Activated CD8-positive, alpha-beta memory T cell treated with anti-CD3 and anti-CD28 coated beads, Interleukin-2, amount 10 ng/mL, durations not matched to agents 7 days and 5 days (primary cell): ENCODE measurements at places on chromosomes 7 and 10.
A peak's percentile ranks its signal among the peaks of the same experiment; 100 is the strongest.

DNA sequence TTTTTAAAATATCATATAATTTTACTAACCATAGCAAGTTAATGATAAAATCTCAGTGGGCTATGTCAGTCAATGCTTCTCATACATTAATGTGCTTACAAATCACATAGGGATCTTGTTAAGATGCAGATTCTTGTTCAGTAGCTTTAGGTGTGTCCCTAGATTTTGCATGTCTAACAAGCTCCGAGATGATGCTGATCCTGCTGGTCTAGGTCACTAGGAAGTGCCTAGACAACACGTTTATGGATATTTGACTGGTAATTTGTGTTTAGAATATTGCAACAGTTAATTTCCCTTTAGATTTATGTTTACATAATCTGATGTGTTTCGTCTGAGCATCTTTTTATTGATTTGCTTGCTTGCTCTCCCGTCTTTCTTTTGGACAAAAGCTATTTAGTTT is 12.7 kb downstream of the AHR start:
- H3K4me3 ChIP-seq, result no peak overlapping the region
- peaks cover 7% of the 10 kb centered on the region for H3K4me1 ChIP-seq
- H3K27me3 ChIP-seq, result no peaks in the 10 kb centered on the region
- no peak overlapping the region for H3K27ac ChIP-seq

GRCh38 chr10:13681095-13681494 is 94.3 kb downstream of the PRPF18 start:
- H3K27me3 ChIP-seq, result peaks cover 13% of the 10 kb centered on the region
- H3K27ac ChIP-seq, result no peak overlapping the region
- no peaks in the 10 kb centered on the region for H3K36me3 ChIP-seq
- H3K4me3 ChIP-seq, result no peak overlapping the region
- no peaks in the 10 kb centered on the region for H3K4me1 ChIP-seq
- DNase-seq, result no peak

DNA sequence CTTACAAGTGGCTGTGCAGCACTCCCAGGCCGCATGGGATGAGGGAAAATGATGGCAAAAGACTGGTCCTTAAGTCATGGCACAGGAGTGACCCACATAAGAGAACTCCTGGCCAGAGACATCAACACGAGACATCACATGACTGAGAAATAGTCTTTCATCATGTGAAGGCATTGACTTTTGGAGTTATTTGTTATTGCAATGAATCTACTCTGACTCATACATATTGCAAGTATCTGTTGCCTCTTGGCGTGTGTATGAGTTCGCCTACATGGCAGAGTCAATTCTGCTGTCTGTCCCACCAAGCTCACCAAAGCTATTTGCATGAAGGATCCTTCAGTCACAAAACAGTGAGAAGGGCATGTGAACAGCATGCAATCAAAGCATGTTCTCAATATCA is 59.7 kb upstream of the HABP2 start:
- H3K27me3 ChIP-seq, result peaks cover 11% of the 10 kb centered on the region
- no peaks in the 10 kb centered on the region for H3K36me3 ChIP-seq
- no peaks in the 10 kb centered on the region for H3K4me1 ChIP-seq
- no peak overlapping the region for H3K4me3 ChIP-seq
- H3K27ac ChIP-seq, result no peak overlapping the region

DNA sequence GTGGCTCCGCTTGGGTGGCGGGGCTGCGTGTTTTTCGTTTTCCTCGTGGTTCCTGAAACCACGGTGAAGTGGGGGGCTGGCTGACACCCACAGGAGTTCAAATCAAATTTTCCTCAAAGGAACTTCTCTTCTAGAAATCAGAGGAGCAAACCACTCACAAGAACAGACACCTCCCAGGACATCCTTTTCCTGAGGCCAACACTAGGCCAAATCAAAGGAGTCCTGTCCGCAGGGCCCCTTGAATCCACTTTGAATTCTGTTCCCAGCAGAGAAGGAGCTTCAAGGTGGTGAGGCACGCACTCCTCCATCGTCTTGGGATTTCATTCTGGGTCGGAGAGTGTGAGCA is 29.9 kb upstream of the ZNF273 start:
- H3K4me3 ChIP-seq, result no peak overlapping the region
- peaks cover 9% of the 10 kb centered on the region for H3K4me1 ChIP-seq
- no peaks in the 10 kb centered on the region for H3K36me3 ChIP-seq
- H3K27ac ChIP-seq, result no peak overlapping the region
- DNase-seq, result no peak
- peaks cover 3% of the 10 kb centered on the region for H3K27me3 ChIP-seq

GRCh38 chr10:60955957-60956425 is 12.0 kb upstream of the RHOBTB1 start:
- H3K27ac ChIP-seq, result no peak overlapping the region
- DNase-seq, result no peak
- no peak overlapping the region for H3K4me3 ChIP-seq
- H3K4me1 ChIP-seq, result no peaks in the 10 kb centered on the region

GRCh38 chr10:73183667-73184281 is 15.9 kb downstream of the FAM149B1 start:
- H3K4me1 ChIP-seq, result no peaks in the 10 kb centered on the region
- no peak overlapping the region for H3K27ac ChIP-seq
- no peak overlapping the region for H3K4me3 ChIP-seq
- peaks cover 20% of the 10 kb centered on the region for H3K36me3 ChIP-seq

- DNase-seq, result no peak
- peaks cover 29% of the 10 kb centered on the region for H3K27me3 ChIP-seq
- H3K4me3 ChIP-seq, result peak overlapping the region; percentile 84
Measured at GRCh38 chr7:122143376-122143750, 686 bp downstream of the AASS start.

- peak overlapping the region; percentile 52 for H3K4me3 ChIP-seq
- H3K27ac ChIP-seq, result peak overlapping the region; percentile 81
- DNase-seq, result peak; percentile 66
- H3K36me3 ChIP-seq, result peaks cover 8% of the 10 kb centered on the region
- no peaks in the 10 kb centered on the region for H3K27me3 ChIP-seq
Measured at GRCh38 chr10:50540069-50540825, 83.5 kb downstream of the SGMS1 start.

GRCh38 chr10:15822131-15822530 is 38.2 kb downstream of the MINDY3 start:
- H3K36me3 ChIP-seq, result peaks cover 19% of the 10 kb centered on the region
- no peaks in the 10 kb centered on the region for H3K27me3 ChIP-seq
- no peak overlapping the region for H3K27ac ChIP-seq
- no peak for DNase-seq

DNA sequence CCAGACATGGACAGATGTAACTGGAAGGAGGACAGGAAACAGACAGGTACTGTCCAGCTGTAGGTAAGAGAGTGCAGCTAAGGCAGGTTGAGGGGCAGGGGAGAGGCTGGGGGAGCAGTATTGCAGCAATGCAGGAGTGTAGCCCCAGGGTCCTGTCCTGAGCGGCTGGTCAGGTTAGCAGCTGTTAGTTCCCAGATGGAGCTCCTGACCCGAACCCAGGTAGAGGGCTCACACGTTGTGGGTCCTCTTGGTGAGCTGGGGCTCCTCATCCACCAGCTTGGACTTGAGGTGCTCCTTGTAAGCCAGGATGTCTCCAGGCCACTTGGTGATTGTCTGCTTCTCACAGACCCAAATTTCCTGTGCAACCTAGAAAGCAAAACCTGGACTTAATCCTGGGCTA is 3.5 kb upstream of the H2BK1 start:
- H3K36me3 ChIP-seq, result peaks cover 27% of the 10 kb centered on the region
- H3K4me1 ChIP-seq, result no peaks in the 10 kb centered on the region
- no peak overlapping the region for H3K27ac ChIP-seq
- no peak overlapping the region for H3K4me3 ChIP-seq
- no peak for DNase-seq
